ENCODE measurements at places on chromosomes 1 and 21.

DNA sequence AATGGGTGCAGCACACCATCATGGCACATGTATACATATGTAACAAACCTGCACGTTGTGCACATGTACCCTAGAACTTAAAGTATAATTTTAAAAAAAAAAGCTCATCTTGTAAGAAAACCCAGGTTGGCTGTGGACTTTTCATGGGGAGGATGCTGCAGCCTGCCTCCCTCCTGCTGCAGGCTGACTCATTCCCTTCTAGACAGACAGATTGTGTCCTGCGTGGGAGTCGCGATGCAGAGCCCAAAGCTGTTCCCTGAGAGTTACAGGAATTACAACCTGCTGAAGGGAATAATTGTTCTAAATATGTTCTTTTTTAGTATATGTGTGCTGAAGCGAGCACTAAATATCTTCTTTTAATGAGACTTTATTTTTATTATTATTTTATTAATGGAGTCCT is 93.2 kb downstream of the TBX19 start:
- no peak for DNase-seq

DNA sequence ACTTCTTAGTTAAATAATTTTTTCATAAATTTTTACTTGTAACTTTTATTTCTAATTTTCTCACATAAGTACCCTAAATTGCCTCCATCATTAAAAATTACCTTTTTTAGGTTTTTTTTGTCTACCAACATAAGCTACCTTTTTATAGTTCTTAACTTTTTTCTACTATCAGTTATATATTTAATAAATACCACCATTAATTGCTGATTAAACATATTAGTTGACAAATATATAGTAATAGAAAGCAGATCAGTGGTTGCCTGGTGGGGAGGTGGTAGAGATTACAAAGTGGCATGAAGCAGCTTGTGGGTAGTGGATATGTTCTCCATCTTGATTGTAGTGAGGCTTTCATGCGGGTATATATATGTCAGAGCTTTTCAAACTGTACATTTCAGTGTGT is 6.1 kb upstream of the SH3BP5L start:
- DNase-seq = no peak

DNA sequence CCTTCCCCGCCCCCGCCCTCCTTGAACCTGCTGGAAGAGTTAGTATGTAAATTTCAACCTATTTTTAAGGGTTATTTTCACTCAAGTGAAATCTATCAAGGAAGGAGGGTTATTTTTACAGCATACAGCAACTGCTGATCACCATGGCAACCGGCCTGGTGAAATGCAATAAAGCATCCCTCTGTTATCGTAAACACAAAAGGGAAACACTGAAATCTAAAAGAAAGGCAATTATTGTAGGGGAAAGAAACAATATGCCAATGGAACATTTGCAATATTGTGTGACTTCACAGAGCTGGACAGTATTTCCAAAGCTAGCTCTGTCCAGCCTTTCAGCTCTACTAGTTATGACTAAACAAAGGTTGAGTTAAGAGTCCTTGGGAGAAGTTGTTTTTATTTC is 588.3 kb upstream of the PBX1 start:
- no peak for DNase-seq

DNA sequence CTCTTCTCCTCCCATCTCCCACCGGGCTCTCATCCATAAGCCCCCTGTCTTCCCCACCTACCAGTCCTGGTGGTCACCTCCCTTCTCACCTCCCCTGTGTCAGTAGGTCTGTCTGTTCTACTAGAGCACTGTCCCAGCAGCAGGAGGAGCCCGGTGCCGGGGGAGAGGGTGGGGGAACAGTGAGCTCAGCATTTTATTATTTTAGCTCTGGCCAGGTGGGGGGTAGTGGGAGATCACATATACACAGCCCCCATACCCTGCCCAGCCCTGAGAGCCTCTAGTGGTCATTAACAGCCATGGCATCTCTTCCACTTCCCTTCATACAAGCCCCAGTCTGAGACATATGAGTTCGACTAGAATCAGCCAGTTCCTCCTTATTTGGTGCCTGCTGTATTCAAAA is at the start of gene TMOD4:
TMOD4 (minus strand) TSS at position 119 of the 400 bp plus-strand sequence. CDS start 1,106 bp downstream, outside the sequence.
- DNase-seq = peak; percentile 55

DNA sequence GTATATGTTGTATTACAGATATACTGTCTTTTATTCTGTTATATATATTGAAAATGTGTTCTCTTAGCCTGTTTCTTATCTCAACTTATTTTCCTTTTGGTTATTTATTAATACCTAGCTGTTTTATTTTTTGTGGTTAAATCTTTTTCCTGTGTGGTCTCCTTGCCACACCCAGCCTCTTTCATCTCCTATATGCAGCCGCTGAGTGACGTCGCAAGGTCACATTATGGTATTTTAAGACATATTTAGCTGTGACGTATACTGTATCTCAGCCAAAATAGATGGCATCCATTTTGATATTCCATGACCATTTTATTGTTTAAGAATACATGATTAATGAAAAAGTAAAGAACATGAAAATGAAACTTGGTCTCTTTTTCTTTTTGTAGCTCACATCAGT is 29.1 kb downstream of the CENPF start:
- DNase-seq = no peak

DNA sequence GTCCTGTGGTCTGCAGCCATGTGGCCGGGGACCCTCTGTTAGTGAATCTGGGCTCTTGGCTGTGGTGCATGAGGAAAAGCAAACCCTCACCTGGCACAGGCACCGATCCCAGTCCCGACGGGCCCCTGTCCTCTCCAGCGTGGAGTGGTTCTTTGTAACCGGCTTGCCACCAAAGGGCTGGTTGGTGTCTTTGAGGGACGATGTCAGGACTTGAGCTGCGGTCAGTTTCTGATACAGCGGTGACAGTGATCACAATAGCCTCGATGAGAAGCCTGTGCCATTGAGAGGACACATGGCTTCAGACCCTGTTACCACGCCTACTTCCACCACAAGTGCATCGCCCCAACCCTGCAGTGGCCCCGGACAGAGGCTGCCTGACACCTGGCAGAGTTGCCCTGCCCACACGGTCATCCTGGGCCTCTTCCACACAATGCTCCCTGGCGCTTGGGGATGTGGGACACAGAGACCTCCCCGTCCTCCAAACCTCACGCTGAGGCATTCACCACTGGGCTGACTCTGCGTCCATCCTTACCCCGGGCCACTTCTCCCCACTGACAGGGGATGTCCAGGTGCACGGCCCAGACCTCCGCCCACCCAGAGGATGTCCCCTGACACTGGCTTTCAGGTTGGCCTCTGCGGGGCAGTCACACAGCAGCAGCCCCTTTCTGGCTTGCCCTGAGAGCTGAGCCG is 18.8 kb upstream of the ACTRT2 start:
- no peak for DNase-seq

DNA sequence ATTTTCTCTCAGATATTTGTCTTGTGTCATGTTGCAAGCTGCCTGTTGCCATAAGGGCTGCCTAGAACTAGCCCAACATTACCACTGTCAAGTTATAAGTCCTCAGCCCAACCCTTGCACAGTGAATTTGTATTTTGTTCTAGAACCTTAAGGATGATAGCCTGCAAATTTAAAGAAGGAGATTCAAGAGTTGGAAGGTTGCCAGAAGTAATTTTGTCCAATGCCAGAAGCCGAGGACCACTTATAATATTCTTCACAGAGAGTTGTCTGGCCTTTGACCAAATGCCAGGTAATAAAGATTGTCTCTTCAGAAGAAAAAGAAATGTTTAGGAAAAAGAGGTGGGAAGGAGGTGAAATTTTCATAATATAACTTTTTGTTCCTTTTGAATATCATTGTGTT is 40.5 kb upstream of the SUCO start:
- no peak for DNase-seq

DNA sequence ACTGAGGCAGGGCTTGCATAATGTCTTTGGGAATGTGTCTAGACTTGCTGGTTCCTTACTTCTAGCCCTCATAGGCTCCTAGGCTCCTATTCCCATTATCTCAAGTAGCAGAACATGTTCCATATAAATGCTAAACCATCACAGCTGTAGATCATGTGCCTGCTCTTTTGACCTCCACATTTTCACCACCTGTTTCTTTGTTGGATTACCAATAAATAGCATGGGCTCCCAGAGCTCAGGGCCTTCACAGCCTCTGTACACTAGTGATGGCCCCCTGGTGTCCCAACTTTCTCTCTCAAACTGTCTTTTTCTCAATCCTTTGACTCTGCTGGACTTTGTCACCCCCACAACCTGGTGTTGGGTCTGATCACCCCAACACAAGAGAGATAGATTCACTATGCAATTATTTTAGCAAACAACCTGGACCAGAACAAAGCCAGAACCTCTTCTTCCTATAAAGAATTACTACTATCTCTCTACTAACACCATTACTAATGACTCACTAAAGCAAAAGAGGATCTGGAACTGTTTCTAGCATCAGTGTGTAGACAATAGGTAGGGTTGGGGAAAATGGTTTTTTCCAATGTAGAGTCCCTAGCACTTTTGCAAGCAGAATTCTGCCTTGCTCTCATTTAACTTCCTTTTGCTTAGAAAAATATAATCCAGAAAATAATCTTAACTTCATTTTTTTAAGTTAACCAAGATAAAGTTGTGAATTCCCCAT is 51.7 kb downstream of the WLS start:
- DNase-seq = no peak

GRCh38 chr1:41496080-41497055 is 11.9 kb upstream of the EDN2 start:
- DNase-seq = peak; percentile 81

GRCh38 chr1:16967095-16967575 is 13.3 kb downstream of the MFAP2 start:
- no peak for DNase-seq

- peak; percentile 5 for DNase-seq
Measured at GRCh38 chr21:16218682-16219343, 489.0 kb downstream of the USP25 start.

- DNase-seq = peak; percentile 93
Measured at GRCh38 chr1:19918057-19918456, 5.4 kb downstream of the PLA2G2E start.

- DNase-seq = no peak
Measured at GRCh38 chr1:160996178-160996577, 24.8 kb downstream of the F11R start.

DNA sequence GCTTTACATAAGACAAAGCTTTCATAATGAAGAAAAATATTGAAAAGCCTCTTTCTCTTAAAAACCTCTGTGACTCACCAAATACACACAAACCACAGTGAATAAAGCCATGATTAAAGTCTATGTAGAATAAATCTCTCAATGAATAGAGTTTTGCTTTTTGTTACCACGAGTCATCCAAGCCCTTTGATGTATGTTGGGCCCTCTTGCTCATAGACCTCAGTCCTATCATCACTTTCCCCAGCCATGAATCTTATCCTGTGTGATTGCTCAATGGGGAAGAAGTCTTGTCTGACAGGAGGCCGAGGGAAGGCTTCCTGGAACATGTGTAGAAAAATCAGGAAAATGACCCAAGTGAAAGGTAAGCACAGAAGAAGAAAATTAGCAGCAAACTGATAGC is 60.8 kb downstream of the NGF start:
- DNase-seq = no peak

DNA sequence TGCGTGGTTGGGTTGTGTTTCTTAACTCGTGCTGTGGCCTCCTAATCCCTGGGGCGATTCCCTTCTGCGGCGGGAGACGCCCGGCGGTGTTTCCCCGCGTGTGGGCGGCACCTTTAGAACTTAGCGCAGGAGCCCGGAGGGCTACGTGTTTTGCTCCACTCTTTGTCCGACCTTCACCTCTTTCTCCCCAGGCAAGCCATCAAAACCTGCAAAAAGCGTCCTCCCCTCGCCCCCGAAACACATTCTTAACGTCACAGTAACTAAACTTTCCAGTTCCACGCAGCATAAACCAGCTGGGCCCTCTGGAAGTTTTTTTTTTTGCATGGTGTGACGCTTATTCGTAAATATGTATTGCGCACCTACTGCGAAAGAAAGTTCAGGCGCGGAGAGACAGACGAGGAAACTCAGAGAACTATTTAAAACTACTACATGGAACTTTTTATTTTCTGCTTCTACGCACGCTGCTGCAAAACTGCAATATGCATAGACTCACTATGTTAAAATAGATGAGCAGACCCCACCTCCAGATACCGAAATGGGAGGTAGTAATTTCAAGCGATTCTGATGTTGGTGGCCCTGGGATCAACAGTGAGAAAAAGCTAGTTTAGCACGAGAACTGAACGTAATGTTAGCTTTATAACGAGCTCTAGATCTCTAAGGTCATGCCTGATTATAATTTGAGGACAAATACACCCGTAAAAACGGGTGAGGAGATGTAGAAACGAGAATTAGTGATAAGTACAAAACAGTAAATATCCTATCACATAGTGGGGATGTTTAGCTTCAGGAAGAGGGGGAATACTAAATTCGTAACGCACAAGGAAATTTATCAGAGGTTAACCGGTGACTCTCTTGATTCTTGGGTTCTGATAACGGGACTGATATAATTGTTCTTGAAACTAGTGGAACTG is 920 bp downstream of the MTR start:
- DNase-seq = no peak

DNA sequence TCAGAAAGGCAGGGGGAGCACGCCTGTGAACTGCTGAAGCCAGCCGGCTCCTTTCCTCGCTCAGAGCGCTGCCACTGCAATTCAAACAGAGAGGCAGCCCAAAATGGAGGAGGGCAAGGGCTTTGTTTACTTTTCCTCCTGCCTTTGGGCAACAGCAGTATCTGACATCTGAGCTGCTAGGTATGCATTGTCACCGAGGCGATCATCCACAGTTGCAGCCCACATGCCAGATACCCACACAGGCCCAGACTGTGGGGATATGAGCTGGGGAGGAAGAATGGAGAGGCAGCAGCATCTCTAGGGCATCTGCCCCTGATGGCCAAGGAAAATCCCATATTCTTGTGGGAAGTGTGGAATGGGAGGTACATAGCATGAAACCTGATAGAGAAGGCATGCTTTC is 357.1 kb downstream of the BARHL2 start:
- DNase-seq = no peak

DNA sequence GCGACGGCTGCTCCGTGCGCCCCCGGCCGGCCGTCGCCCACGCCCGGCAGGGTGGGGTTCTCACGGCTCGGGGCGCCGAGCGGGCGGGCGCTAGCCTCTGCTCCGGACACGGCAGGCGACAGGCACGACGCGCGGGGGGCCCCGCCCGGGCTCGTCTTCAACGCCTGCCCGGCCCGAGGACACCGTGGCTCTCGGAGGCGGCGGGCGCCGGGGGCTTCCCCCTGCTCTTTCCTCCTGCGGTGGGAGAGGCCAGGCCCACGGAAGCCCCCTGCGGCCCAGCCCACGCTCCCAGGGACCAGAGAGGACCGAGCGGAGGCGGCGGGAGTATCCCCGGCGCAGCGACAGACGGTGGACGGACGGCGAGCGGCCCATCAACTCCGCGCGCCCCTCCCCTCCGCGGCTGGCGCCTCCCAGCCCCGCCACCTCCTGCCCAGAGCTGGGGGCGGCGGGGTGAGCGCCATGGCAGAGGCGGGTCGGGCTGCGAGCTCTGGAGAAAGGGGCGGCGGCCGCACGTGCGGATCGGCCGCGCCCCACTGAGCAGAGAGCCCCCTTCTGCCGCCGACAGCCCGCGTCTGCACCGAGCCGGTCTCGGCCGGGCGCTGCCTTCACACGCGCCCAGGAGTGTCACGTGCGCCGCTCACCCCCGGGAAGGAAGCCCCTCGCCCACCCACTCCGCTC is at the start of the genes SHE and TDRD10:
SHE (minus strand) TSS at position 347 of the 678 bp plus-strand sequence. CDS start 386 bp downstream, outside the sequence.
TDRD10 (plus strand) TSS at position 154 of the 678 bp plus-strand sequence. CDS start 4,685 bp downstream, outside the sequence.
- DNase-seq = peak; percentile 66

Measured in GM13977 (cell line).